ENCODE measurements at places on chromosomes 3 and 15.

DNA sequence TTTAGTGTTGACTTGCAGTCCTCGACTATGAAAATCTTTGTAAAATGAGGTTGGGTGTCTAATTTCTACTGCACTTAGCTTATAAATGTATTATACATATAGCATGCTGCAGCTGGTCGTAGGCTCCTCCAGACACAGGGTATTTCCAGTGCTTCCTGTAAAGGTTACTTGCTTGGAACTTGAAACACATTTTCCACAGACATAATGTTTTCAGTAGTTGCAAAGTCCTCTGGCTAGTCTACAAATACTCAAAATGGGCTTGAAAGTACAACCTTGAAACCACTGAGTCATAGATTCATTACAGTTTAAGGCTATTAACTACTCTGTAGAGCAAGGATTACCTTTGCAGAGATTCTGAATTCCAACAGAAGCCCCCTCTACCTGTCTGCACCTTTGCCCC is 464.1 kb downstream of the RAP2B start:
- no peak for DNase-seq

GRCh38 chr3:136396916-136397315 is 146.8 kb downstream of the PCCB start:
- no peak for DNase-seq

DNA sequence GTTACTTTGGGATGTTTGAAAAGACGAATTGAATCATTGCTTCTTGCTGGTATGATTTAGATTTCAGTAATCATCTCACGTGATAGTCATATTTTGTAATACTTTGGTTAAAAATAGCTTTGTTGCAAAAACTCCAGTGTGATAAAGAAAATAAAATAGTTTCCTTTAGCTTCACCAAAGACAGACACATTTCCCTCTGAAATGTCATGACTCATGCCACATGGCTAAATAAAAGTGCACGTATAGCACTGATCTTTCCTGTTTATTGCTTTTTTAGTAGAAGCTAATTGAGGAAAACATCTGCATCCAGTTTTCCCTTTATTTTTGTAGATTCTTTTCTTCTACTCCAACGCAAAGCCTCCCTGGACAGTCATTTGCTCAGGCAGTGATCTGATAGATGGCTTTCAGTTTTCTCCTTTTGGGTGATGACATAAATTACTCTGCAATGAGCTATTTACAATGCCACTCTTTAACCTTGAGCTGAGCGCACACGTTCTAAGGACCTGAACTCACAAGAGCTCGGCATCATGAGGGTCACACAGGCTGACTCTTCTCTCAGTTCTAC is 84.9 kb downstream of the ARNT2 start:
- no peak for DNase-seq

- no peak for DNase-seq
These were observed 216.4 kb downstream of the TLE3 start for GRCh38 chr15:69881302-69881670.

DNA sequence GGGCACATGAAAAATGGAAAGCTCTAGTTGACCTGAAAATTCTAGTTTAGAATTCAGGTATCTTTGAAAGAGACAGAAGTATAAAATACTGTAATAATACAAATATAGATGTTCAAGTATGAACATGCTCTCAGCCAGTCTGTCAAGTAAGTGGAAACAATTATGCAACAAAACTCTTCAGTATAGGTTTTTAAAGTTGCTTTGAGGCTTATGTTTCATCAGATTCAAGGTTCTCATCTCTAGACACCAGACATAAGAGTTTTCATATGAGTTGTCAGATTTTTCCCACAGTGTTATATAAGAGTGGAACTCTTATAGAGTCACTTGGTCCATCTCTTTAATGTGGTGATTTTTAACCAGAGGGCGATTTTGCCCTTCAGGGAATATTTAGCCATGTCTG is 22.0 kb downstream of the CMSS1 start:
- no peak for DNase-seq

DNA sequence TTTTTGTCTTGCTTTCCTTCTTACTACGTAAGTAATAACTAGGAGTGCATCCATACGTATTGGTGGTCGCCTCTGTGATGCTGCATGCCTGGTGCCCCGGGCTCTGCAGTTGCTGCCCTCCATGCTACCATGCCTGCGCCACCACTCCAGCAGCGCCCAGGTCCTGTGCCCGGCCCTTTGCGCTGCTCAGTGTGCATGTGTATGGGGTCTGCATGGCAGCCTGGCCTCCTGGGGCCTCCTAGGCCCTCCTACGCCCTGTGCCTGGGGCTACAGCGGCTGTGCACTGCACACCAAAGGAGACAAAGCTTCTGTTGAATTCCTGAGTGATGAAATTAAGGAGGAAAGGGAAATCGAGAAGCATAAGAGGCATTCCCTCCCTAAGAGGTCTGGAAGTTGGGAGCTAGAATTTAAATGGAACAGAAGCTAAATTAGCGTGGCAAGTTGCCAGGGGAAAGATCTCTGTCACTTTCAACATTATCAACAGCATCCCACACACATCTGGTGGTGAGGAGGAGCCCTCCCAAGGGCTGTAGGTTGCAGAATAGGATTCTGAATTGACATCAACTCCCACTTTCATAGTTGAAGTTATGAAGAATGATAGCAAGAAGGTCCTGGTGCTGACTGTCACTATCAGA is 275.0 kb upstream of the CHRM5 start:
- no peak for DNase-seq

GRCh38 chr3:24047513-24047912 is 102.4 kb downstream of the NR1D2 start:
- DNase-seq, result no peak

Measured in NCI-H1417 (cell line).